Stimulated activated CD8-positive, alpha-beta memory T cell treated with anti-CD3 and anti-CD28 coated beads, Interleukin-4, amount 100 ng/mL, for 1 hour (primary cell): ENCODE measurements at places on chromosomes 6 and 20.

DNA sequence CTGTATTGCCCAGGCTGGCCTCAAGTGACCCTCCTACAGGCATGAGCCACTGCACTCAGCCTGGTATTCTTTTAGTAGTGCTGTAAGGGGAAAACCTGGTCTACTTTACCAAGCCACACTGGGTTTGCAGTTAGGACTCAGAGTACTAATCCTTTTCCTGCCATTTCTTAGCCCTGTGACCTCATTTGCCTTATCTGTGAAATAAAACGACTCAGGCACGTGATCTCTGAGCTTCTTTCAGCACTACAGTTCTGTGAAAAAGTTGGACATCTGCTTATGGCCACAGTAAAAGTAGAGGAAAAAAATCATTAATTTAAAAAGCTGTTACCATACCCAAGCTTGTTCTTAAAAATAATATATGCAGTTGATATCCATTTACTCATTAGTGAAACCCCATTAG is 1007.5 kb downstream of the KIF16B start:
- DNase-seq: no peak

GRCh38 chr6:36844232-36845170 is 5.3 kb upstream of the CPNE5 start:
- DNase-seq: no peak

DNA sequence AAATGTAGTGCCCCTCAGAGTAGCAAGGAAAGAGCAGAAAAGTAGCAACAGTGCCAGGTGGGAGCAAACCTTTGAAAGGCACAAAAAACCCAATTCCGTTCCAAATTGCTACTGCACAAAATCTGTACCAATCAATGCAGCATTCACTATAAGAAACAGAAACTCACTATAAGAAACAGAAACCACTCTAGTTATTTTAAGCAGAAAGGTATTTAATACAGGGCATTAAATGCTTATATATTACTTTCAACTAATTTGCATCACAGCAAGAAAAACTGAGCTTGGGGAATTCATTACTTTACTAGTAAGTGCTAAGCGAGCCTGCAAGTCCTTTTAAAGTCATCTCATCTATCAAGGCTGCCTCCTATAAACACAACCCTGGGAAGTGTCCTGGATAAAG is 116.5 kb upstream of the OLIG3 start:
- no peak for DNase-seq

- DNase-seq: no peak
These were observed 4.6 kb upstream of the IER3 start for GRCh38 chr6:30748851-30749540.

GRCh38 chr6:126385536-126385935 is 45.6 kb downstream of the CENPW start:
- DNase-seq: no peak

GRCh38 chr6:22838345-22838744 is 269.0 kb downstream of the HDGFL1 start:
- no peak for DNase-seq

DNA sequence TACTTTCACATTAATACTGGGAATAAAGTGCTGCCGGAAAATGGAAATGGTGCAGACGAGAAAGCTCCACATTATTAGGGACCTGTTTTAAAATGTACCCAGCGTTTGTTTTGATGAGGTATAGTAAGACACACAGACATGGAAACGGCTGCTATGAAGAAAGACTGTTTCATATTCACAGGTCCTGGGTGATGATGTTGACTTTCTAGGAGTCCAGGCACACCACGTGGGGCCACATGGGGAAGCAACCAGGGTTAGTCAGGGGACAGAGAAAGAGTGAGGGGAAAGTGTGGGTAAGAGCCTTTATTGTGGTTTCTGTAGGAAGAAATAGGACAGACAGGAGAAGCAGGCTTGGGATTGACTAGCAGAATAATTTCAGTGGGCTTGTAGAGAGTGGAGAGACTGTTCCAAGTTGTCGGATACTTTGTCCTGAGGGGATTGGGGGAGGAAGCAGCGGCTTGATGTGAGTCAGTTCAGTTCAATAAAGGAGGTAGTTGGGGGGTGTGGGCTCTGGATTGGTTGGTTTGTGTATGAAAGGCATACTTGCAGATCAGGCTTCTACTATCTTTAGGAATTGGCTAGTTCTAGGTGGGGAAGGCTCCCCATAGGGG is 112.0 kb upstream of the MCHR2 start:
- no peak for DNase-seq
